NB4 (cell line): ENCODE measurements at places on chromosomes 7 and 10.
A peak's percentile ranks its signal among the peaks of the same experiment; 100 is the strongest.

DNA sequence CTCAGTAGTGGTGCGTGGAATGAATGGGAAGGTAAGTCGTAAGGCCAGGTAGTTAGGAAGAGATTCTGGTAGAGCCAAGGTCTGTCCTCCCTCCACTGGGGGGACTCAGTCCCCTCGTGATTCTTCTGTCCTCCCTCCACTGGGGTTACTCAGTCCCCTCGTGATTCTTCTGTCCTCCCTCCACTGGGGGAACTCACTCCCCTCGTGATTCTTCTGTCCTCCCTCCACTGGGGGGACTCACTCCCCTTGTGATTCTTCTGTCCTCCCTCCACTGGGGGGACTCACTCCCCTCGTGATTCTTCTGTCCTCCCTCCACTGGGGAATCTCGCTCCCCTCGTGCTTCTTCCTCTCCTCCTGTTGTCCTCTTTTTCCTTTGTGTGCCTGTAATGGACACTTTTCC lies 125.1 kb downstream of the CELF2 start:
- DNase-seq, result peak; percentile 37

GRCh38 chr7:35792873-35793489 lies 7.9 kb upstream of the SEPTIN7 start:
- no peak for DNase-seq

- no peak for DNase-seq
These were observed 77.8 kb upstream of the PTN start for GRCh38 chr7:137421366-137421765.

DNA sequence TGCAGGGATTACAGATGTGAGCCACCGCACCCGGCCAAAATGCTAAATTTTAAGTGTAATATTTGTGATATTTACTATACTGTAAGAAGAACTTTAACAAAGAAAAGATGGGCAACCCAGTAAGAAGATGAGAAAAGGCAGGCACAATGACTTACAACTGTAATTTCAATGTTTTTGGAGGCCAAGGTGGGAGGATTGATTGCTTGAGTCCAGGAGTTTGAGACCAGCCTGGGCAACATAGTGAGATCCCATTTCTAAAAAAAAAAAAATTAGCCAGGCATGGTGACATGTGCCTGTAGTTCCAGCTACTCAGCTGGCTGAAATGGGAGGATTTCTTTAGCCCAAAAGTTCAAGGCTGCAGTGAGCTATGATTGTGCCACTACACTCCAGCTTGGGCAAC lies 11.7 kb upstream of the GATAD1 start:
- DNase-seq, result no peak
